ENCODE measurements at places on chromosomes 1 and 21. TPM values are rescaled to one million over a fixed set of nuclear protein-coding genes. Genes with fewer than 3 reads are reported as not detected.

Gene LIPI
- total RNA-seq: not detected

Gene AADACL3
- 0.09 TPM for total RNA-seq

Gene OLIG2
- total RNA-seq: not detected

- DNase-seq: no peak
Observed at GRCh38 chr21:14115646-14116045, 95.1 kb downstream of the LIPI start.

DNA sequence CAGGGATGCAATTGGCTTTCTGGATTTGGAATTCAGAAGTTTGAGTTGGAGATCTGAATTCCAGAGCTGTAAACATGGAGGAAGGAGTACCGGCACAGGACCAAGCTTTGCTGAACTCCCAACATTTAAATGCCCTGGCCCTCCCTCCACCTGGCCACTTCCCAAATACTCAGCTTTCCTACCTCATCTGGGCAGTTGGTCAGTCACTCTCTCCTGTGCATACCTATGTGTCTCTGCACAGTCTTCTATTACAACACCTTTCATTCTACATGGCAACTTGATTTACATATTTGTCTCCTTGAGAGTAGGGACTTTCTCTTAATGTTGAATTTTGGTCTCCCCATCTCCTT lies 6.1 kb upstream of the KHDRBS1 start:
- no peak for DNase-seq

DNA sequence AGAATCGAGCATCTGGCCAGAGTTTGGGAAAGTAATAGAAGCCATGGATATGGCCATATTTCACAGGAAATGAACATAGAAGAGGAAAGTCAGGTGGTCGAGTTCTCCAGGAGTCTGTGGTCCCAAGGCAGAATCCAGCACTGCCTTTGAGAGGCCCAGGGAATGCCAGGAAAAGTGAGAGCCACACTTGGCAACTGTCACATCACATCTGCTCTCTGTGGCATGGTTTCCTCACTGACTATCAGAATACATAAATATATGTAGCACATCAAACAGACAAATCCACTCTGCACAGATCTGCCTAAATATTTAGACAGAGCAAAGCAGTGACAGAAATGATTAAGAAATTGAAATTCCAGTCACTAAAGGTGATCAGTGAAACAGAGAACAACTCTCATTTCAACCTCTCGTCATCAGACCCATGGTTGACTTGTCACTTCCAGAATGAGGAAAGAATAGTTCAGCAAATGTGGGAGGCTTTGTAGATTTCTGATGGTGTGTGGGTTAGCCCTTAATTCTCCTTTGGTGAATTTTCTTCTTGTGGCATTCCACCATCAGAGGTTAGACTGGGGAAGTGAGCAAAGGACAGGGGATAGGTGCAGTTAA lies 58.8 kb upstream of the MAN1A2 start:
- no peak for DNase-seq

GRCh38 chr1:19436716-19437476 lies 48.4 kb downstream of the CAPZB start:
- peak; percentile 80 for DNase-seq

DNA sequence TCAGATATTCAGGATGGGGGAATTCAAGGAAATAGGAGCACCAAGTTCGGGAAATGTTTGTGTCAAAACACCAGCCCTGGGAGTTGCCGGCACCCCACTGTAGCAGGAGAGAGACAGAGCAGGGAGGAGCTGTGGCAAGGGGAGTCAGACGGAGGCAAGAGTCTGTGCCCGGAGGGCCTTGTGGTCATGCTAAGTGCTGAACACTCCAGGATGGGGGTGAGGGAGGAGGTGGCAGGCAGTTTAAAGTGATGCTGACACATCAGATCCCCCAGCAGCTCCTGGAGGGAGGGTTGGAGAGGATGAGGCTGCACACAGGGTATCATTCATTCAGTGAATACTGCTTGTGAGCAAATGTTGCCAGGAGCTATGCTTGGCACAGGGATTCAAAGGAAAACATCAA lies 150.3 kb upstream of the ETV3 start:
- DNase-seq: no peak

All from left cardiac atrium (tissue), 4 donors.